ENCODE measurements at places on chromosomes 3 and 15.

- no peak for DNase-seq
Observed at GRCh38 chr15:36644191-36644896, 64.9 kb downstream of the CDIN1 start.

DNA sequence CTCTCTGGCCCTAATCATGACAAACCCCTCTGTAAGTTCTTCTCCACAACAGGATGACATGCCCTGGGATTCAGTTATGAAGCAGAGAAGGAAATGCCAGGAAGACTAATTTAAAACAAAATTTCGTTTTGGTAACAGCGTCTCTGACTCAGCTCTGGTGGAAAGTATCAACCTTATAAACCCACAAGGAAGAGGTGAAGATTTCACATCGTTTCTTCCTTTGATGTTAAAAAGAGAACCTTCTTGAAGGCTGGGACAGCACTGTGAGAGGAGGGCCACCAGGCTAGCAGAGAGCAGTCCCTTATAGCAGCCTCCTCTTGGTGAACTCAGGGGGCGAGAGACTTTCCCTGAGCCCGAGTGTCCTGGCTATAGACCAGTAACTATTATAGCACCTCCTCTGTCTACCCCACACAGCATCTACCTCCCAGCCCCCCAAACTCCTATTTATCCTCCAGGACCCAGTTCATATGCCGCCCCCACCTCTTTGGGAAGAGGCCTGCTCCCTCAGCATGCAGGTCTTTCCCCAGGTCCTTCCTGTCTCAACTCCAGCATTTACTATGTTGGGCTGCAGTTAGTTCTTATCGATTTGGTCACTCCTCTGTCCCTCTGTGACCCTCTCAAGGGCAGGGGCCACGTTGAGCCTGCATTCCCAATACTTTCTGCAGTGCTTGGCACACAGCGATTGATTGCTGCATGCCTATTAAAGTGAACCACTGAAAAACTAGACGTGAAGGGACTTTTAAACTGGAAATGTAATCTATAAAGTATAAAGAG, 321.5 kb upstream of the ICE2 start:
- DNase-seq, result no peak

- no peak for DNase-seq
Observed at GRCh38 chr3:154972951-154973350, 107.2 kb upstream of the MME start.

GRCh38 chr15:35691173-35691761, 145.3 kb upstream of the DPH6 start:
- no peak for DNase-seq

DNA sequence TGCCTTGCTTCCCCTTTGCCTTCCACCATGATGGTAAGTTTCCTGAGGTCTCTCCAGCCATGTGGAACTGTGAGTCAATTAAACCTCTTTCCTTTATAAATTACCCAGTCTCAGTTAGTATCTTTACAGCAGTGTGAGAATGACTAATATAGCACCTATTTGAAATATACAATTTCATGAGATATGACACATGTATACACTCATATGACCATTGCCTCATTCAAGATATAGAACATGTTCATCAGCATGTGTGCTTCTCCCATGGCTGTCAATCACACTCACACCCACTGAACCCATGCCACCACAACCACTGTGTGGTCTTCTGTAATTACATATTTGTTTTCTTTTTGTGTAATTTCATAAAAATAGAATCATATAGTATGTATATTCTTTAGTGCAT, 599.5 kb upstream of the EPHA6 start:
- no peak for DNase-seq

Data from omental fat pad (tissue), 4 donors.